ENCODE measurements at places on chromosomes 7 and 10.

DNA sequence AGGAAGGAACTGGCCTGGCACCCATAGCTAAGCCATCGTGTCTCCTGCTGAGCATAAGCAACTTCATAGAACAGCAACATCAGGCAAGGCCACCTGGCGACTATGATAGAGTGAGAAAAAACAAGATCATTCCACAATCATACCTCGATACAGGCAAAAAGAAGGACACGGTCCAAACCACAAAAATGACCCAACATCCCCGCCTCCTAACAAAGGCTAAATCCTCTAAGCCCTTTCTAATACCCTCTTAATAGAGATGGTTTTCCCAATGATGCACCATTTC lies 40.2 kb upstream of the SVOPL start:
- DNase-seq, result no peak

DNA sequence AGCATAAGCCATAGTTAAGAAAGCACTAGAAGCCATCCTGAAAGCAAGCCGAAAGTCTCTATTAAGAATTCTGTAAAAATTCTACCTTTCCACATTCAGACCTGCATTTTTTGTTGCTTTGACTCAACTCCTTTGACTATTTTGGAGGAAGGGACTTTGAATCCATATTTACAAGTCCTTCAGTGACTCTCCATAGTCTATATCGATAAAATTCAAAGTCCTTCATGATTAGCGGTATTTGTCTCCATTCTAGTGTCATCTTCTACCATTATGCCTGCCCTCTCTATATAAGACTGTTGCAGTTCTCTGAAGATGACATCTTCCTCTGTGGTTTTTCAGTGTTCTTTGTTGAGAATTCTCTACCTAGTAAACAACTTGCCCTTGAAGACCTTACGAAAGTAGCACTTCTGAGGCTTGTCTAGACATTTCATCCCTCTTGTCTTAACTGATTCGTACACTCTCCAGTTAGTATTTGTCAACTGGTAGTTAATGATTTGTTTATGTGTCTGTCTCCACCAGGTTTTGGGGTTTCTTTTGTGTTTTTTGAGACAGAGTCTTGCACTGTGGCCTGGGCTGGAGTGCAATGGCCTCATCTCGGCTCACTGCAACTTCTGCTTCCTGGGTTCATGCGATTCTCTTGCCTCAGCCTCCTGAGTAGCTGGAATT lies 1.7 kb downstream of the CCSER2 start:
- DNase-seq, result no peak

DNA sequence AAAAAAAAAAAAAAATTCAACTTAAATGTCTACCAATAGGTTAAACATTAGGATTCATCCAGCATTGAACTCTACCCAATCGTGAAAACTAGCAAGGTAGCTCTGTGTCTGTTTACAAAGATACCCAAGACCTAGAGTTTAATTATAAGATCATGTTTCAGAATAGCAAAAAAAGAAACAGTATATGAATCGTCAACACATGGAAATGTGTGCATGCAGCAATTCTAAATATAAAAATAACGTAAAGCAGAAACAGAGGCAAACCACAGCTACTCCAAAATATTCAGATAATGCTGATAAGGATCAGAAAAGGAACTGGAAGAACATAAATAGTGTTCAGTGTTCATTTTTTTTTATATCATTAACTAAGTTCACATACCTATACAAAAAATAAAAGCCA lies 68.7 kb downstream of the AFAP1L2 start:
- DNase-seq, result no peak

GRCh38 chr7:17709599-17709998 lies 230.7 kb downstream of the SNX13 start:
- DNase-seq, result no peak

GRCh38 chr10:123257904-123258456 lies 103.8 kb downstream of the BUB3 start:
- no peak for DNase-seq

DNA sequence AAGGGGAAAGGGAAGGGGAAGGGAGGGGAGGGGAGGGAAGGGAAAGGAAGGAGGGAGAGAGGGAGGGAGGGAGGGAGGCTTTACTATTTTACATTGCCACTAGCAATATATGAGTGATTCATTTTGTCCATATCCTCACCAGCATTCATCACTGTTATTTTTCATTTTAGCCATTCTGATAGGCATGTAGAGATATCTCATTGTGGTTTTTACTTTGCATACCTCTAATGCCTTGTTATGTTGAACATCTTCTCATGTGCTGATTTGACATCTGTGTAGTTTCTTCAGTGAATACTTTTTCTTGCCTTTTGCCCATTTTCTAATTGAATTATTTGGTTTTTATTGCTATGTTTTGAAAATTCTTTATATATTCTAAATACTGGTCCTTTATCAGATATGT lies 52.7 kb downstream of the GCC1 start:
- DNase-seq, result no peak

DNA sequence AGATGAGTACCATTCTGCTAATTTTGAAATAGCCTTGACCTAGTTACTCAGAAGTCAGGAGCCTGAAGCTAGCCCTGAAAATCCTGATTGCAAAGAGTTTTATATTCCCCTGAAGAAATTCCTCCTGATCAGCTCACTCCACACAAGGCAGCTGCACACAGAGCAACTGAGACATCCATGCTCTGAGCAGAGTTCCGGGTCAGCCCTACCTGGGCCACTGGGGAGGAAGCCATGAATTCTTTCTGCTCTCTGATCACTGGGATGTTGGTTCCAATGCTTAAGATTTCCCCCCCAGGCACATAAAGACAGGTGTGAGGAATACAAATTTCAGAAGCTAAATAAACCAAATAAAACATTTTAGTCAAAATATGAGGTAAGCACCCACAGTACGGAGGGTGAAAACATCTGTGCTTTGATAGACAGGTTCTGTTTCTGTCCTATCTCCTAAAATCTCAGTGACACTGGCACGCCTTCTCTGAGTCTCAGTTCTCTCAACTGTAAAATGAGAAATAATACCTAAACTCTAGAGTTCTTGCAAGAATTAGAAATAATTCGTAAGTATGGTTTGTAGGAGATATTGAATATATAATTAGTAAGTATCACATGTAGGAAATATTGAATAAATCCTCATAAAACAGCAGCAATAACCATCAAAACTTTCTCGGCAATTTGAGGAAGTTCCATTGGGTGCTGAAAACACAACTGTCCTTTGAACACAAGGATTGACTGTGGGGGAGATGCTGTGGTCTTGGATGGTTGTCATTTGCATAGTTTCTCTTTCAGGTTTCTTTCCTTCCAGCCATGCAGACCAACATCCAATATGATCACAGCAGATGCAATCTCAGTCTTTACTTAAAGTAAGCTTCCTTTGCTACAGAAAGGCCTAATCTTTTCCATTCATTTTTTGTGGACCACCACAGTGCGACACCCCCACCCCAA lies 133.0 kb upstream of the TNS3 start:
- no peak for DNase-seq

- DNase-seq, result no peak
These were observed 299.4 kb upstream of the NPVF start for GRCh38 chr7:25527665-25528170.

GRCh38 chr10:15370212-15370855 lies 755 bp downstream of the FAM171A1 start:
- DNase-seq, result no peak

GRCh38 chr10:127576740-127577161 lies 27.6 kb downstream of the NPS start:
- DNase-seq, result no peak

- DNase-seq, result no peak
These were observed 42.6 kb upstream of the C7orf33 start for GRCh38 chr7:148547951-148548350.

- DNase-seq, result no peak
These were observed 82.3 kb downstream of the PRKAG2 start for GRCh38 chr7:151794508-151795167.

DNA sequence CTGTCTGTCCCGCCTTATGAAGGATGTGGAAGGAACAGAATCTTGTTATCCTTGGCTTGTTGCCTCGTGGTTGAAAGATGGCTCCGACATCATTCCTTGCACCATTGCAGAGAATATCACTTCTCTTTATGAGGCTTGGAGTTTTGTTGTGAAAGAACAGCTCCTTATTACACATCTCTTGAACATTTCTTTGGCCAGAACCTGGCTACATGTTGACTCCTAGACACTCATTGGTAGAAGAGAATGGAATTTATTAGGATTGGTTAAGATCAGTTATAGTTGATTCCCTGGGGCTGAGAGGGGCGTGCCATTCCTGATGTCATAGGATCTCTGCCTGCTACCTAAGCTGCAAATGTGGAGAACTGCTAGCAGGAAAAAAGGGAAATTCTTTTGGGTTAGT lies 180.5 kb upstream of the CTBP2 start:
- DNase-seq, result no peak

DNA sequence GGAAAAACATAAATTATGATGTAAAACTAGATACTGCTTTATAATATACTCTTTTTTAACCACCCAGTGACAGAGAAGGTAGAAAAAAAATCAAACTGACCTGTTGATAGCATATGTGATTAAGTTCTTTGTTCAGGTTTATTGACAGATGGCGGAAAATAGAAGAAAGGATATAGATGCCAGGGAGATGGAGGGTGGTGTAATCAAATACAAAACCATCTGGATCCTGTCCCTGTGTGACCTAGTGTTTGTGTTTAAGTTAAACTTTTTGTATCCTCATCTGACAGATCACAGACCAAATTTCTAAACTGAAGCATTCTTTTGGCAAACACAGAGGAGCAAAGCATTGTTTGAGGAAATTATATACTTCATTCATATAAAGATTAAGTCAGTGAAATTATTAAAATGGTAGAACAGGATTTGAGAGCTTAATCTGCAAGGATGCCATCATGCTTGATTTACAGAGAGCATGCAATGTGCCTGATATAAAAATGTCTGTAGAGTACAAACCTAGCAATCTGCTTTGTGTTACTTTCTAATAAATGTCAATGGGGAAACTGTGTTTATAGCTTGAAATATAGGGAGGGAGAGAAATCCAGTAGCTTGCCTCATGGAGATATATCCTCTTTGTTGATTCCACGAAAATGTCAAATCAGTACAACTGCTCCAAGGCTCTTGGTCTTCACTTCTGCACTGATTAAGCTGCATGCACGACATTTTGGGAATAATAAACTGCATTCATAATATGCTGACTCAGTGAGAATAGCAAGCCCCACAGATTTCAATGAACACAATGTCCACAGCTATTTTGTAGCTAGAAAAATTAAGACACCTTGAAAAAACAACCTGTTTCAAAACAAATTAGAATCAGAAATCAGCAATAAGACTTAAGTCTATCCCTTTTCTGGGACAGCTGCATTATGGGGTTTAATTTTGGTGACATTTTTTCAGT lies 39.0 kb downstream of the SEM1 start:
- DNase-seq, result no peak

DNA sequence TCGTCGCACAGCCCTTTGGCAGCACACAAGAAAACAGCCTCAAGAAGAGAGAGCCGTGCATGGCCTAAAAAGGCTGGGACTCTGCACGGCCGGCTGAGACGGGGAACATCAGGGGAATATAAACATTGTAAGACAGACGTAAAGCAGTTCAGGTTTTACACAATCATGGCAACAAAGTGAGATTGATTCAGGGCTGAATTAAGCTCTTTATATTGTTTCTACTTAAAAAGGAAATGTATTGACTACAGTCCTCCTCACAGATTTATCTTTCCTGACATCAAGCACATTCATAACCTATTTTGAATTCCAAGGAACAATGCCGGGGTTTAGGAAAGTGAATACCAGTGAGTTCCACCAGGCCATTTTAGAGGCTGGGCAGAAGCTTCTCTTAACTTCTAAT lies 25.2 kb downstream of the SORBS1 start:
- no peak for DNase-seq

GRCh38 chr7:108455551-108455997 lies 662 bp downstream of the NRCAM start:
- no peak for DNase-seq

DNA sequence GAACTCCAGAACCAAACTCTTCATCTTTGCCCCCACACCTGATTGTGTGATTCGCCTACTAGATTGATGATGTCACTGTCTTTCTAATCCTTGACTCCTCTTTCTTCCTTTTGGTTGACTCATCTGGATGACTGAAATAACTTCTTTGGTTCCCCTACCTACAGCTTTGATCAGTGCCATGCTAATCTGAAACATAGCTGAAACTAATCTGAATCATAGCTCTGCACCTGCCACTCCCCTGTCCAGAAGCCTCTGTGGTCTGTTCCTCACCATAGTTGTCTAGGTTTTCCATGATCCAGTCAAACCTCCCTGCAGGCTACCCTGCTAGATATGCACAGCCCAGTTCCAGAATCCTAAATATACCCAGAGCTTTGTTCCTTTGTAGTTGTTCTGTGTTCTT lies 51.9 kb downstream of the ZNF365 start:
- DNase-seq, result no peak

DNA sequence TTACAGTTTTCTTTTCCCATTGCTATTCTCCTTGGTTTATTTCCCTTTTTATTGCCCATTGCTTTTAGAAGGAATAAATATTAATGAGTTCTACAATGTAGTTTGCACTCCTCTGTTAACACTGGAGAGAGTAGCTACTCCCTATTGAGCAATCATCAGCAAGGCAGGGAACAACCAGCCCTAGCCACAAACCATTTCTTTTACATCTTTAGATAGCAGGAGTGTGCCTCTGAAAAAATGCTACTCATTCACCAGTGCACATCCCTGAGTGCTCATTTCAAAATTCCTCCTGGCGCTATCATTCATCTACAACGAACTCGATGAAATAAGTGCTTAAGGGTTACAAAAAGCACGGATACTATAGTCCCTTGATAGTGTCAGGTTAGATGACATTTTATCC lies 252.9 kb downstream of the THSD7A start:
- no peak for DNase-seq

DNA sequence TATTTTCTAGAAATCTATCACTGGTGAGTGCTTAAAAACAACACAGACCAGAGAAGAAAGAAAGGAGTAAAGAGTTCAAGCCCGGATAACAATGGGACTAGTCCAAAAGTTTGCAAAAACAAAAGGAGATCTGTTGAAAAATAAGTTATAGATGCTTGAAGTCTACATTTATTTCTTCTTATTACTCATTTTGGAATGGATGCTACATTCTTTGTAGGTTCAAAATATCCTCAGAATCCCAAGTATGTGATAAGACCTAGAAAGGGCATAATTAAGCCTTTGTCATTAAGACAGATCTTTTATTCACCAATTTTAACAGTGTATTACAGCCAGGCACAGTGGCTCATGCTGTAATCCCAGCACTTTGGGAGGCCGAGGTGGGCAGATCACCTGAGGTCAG lies 42.7 kb upstream of the ITGB8 start:
- no peak for DNase-seq

DNA sequence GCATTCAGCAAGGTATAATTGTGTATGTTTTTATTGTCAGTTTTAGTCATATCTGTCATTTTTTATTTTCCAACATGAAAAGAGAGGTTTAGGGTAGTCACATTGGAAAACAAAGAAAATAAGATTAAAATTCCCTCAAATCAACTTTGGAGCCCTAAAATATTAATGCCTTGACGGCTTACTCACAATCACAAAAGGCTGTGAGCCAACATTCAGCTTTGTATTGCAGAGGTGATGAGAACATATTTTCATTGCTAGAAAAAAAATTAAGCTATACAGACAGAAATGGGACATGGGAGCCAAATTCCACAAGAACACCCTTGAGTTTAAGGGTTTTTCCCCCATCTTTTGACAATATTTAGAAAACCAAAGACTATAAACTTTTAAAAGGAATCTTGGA lies 30.2 kb downstream of the CALD1 start:
- DNase-seq, result no peak
